ENCODE measurements at places on chromosomes 1 and 21. TPM values are rescaled to one million over a fixed set of nuclear protein-coding genes. Genes with fewer than 3 reads are reported as not detected.

Gene SYTL1
- 64.8 TPM for total RNA-seq

Gene RPTN
- total RNA-seq, result not detected

GRCh38 chr1:29396438-29397255, 160.3 kb downstream of the PTPRU start:
- no peak for DNase-seq
- no peak overlapping the region for H3K4me3 ChIP-seq
- H3K4me1 ChIP-seq, result peaks cover 14% of the 10 kb centered on the region
- no peak overlapping the region for H3K27ac ChIP-seq
- no peaks in the 10 kb centered on the region for H3K27me3 ChIP-seq

- H3K4me1 ChIP-seq, result peaks cover 20% of the 10 kb centered on the region
- H3K27me3 ChIP-seq, result no peaks in the 10 kb centered on the region
- H3K27ac ChIP-seq, result peak overlapping the region; percentile 16
- H3K4me3 ChIP-seq, result no peak overlapping the region
- DNase-seq, result no peak
- H3K36me3 ChIP-seq, result peaks cover 5% of the 10 kb centered on the region
Observed at GRCh38 chr1:168454211-168454815, 89.5 kb downstream of the XCL2 start.

DNA sequence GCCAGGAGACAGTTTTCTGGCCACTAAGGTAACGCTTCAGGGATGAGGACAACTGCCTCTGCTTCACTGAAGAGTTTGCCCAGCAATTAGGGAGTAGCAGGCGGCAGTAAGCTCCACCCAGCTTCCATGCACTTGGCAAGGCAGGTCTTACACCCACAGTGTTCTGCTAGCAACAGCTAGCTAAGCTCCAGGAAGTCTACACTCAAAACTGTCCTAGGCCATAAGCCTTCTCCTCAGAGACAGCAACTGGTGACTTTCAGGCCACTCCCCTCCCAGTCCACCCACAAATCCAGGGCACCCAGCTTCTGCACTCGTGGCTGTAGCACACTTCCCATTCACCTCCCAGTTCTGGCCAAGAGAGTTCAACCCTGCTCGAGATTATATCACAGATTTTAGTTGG, 47.3 kb downstream of the KMO start:
- H3K4me1 ChIP-seq, result peaks cover 8% of the 10 kb centered on the region
- H3K27ac ChIP-seq, result no peak overlapping the region
- no peak for DNase-seq
- H3K36me3 ChIP-seq, result peaks cover 25% of the 10 kb centered on the region

DNA sequence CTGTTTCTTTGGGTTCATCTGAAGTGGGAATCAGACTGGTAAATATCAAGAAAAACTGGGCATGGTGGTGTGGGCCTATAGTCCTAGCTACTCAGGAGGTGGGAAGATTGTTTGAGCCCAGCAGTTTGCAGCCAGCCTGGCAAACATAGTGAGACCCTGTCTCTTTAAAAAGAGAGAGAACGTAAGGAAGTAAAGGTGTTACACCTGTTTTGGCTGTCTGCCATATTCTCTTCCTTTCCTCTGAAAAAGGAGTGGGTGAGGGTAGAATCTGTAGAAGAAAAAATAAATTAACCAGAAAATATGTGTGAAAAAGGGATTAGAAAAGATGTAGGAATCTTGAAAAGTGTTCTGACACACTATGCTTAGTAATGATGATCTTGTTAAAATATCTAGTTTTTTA, 20.0 kb downstream of the AHCYL1 start:
- DNase-seq, result peak; percentile 66
- peaks cover 53% of the 10 kb centered on the region for H3K4me1 ChIP-seq
- H3K27me3 ChIP-seq, result no peaks in the 10 kb centered on the region
- peaks cover 10% of the 10 kb centered on the region for H3K36me3 ChIP-seq
- H3K4me3 ChIP-seq, result peak overlapping the region; percentile 70
